A549 treated with ZK216348 at 1 μM for 4 hours (cell line): ENCODE measurements at places on chromosomes 16 and 17. TPM values are rescaled to one million over a fixed set of nuclear protein-coding genes. Genes with fewer than 3 reads are reported as not detected.

Gene DHRS7C
- not detected in 5 replicates for total RNA-seq

Gene CDRT15
- not detected in 5 replicates for total RNA-seq

Gene ZNF232
- 3.7 to 4.8 TPM (median 4.4 TPM) in 5 replicates for total RNA-seq

Gene MRC2
- 25.8 to 66.0 TPM (median 53.9 TPM) in 5 replicates for total RNA-seq

Gene KRT9
- total RNA-seq = not detected in 5 replicates

Gene KRT39
- total RNA-seq = not detected in 5 replicates

Gene TCF25
- 62.2 to 83.9 TPM (median 79.4 TPM) in 5 replicates for total RNA-seq

Gene GGT6
- not detected in 5 replicates for total RNA-seq

Gene CPHXL2
- not detected in 5 replicates for total RNA-seq

Gene ARHGDIG
- 1.2 to 3.4 TPM (median 2.8 TPM) in 5 replicates for total RNA-seq

Gene IGFALS
- total RNA-seq = not detected in 5 replicates

Gene SHMT1
- 36.0 to 48.0 TPM (median 45.4 TPM) in 5 replicates for total RNA-seq

Gene EXOC3L1
- total RNA-seq = 0.07 to 0.27 TPM (median 0.27 TPM) in 3 of 5 replicates, not detected in the others

Gene PKD1
- total RNA-seq = 27.4 to 65.1 TPM (median 52.5 TPM) in 5 replicates

Gene SDR42E1
- total RNA-seq = 1.2 to 1.7 TPM (median 1.4 TPM) in 5 replicates

Gene SMARCD2
- 45.9 to 66.3 TPM (median 59.3 TPM) in 5 replicates for total RNA-seq

Gene MPHOSPH6
- 28.6 to 56.5 TPM (median 29.6 TPM) in 5 replicates for total RNA-seq

Gene CLDN7
- 0.29 to 2.9 TPM (median 1.6 TPM) in 5 replicates for total RNA-seq

Gene MYH3
- 0.44 to 1.4 TPM (median 1.2 TPM) in 5 replicates for total RNA-seq

Gene KRT14
- 0.08 to 0.15 TPM (median 0.14 TPM) in 3 of 5 replicates, not detected in the others for total RNA-seq

Gene FBXW10B
- 2.1 to 4.6 TPM (median 2.9 TPM) in 5 replicates for total RNA-seq

Gene KRTAP9-8
- not detected in 5 replicates for total RNA-seq

Gene CCT6B
- 0.91 to 1.5 TPM (median 1.3 TPM) in 5 replicates for total RNA-seq

Gene KCNG4
- total RNA-seq = not detected in 5 replicates

Gene CDH13
- not detected in 5 replicates for total RNA-seq

Gene PRSS36
- total RNA-seq = 0.83 to 2.0 TPM (median 0.93 TPM) in 5 replicates

Gene TOX3
- 0.07 to 0.67 TPM (median 0.23 TPM) in 5 replicates for total RNA-seq

Gene DUSP3
- total RNA-seq = 57.5 to 67.7 TPM (median 63.4 TPM) in 5 replicates

Gene FBXO39
- not detected in 5 replicates for total RNA-seq

Gene TBC1D3C
- total RNA-seq = not detected in 5 replicates
